ENCODE measurements at places on chromosomes 2 and 18. TPM values are rescaled to one million over a fixed set of nuclear protein-coding genes. Genes with fewer than 3 reads are reported as not detected.

The FEV gene
- not detected for polyA plus RNA-seq

The DSG1 gene
- not detected for polyA plus RNA-seq

DNA sequence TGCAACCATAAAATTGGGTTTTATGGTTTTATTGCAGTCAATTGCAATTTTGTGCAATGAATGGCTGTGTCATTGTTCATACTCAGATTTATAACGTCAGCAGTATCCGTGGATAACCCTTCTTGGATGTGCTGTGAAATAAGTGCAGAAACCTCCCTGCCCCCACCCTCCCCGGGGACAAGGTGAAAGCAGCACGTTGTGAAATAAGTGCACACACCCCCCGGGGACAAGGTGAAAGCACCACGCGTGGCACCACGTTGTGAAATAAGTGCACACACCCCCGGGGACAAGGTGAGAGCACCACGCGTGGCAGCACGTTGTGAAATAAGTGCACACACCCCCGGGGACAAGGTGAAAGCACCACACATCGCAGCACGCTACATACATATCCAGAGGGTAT lies 93.6 kb upstream of the NFATC1 start:
- DNase-seq, result no peak

GRCh38 chr2:161710131-161710915 lies 86.1 kb downstream of the SLC4A10 start:
- no peak for DNase-seq

GRCh38 chr18:32443033-32443705 lies 27.5 kb downstream of the GAREM1 start:
- DNase-seq, result no peak

GRCh38 chr18:1994471-1994870 lies 576.8 kb downstream of the METTL4 start:
- no peak for DNase-seq

Measured in urinary bladder (tissue), 4 donors.